Naive thymus-derived CD4-positive, alpha-beta T cell (primary cell): ENCODE measurements at places on chromosomes 4 and X. TPM values are rescaled to one million over a fixed set of nuclear protein-coding genes. Genes with fewer than 3 reads are reported as not detected.

DNA sequence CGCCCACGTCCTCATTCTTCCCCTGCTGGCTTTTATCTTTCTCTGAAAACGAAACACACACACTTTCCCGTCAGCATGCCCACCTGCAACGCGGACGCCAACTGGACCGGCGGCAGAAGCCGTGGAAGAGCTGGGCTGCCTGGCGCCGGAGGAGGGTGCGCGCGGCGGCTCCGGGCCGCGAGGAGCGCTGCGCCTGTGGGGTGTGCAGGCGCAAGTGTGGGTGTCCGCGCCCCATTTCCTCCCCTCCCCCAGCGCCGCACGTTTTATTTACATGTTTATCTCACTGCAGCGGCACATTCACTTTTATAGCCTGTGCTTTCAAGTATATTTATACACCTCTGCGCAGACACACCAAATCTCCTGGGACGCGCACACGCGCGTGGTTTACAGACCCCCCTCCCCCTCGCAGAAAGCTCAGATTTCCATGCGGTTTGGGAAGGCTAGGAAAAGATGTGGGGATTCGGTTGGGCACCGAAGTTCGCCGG, 1.5 kb downstream of the PITX2 start:
- peaks cover 12% of the 10 kb centered on the region for H3K4me1 ChIP-seq
- no peak overlapping the region for H3K4me3 ChIP-seq
- no peak overlapping the region for H3K27ac ChIP-seq
- no peak for DNase-seq
- peaks cover 14% of the 10 kb centered on the region for H3K27me3 ChIP-seq
- no peaks in the 10 kb centered on the region for H3K36me3 ChIP-seq

DNA sequence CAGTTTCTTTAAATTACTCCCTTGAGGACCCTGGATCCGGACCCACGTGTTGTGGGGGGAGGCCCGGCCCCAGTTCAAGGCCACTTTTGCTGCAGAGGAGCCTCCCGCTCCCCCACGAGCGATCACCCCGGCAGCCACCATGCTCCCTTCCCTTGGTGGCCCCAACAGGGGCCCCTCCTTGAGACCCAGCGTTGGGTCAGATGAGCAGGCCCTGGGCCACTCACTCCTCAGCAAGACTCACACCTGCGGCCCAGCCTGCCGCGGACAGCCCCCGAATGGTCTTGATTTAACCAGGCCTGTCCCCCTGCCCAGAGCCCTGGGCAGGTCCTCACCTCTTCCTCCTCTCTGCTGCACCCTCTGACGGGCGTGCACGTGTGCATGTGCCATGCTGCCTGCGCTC, 4.3 kb downstream of the CPLX1 start:
- no peak overlapping the region for H3K27ac ChIP-seq
- no peak for DNase-seq
- H3K36me3 ChIP-seq = no peaks in the 10 kb centered on the region
- H3K4me3 ChIP-seq = no peak overlapping the region
- no peaks in the 10 kb centered on the region for H3K4me1 ChIP-seq

- no peak overlapping the region for H3K27ac ChIP-seq
- H3K36me3 ChIP-seq = no peaks in the 10 kb centered on the region
- H3K27me3 ChIP-seq = no peaks in the 10 kb centered on the region
These were observed 41.6 kb upstream of the UGT2B7 start for GRCh38 chr4:69054578-69055200.

- no peak overlapping the region for H3K27ac ChIP-seq
- DNase-seq = no peak
- H3K4me3 ChIP-seq = no peak overlapping the region
- H3K4me1 ChIP-seq = no peaks in the 10 kb centered on the region
- no peaks in the 10 kb centered on the region for H3K27me3 ChIP-seq
These were observed 721.8 kb downstream of the ADGRL3 start for GRCh38 chr4:61921920-61922319.

GRCh38 chrX:545452-545885, 85.1 kb upstream of the SHOX start:
- H3K27ac ChIP-seq = no peak overlapping the region
- no peaks in the 10 kb centered on the region for H3K36me3 ChIP-seq
- H3K4me3 ChIP-seq = no peak overlapping the region
- H3K27me3 ChIP-seq = no peaks in the 10 kb centered on the region

DNA sequence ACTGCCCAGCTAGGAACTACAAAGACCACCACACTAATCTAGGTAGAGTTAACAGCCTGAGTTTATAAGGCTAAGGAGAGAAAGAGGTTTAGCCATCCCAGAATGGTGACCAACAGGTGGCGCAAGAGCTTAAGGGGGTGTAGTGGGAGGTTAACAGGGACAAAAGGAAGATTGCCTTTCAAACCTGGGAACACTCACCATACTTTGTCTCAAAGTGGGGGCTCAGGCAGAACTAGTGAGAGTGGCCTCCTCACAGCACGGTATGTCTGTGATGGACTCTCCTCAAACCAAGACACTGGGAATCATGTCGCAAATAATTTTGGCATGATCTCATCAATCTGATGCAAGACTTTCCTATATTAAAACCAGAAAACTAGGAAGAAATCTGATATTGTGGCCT, 23.4 kb downstream of the CCNI start:
- DNase-seq = peak; percentile 59
- H3K36me3 ChIP-seq = peaks cover 78% of the 10 kb centered on the region
- no peaks in the 10 kb centered on the region for H3K27me3 ChIP-seq
- no peaks in the 10 kb centered on the region for H3K4me1 ChIP-seq

DNA sequence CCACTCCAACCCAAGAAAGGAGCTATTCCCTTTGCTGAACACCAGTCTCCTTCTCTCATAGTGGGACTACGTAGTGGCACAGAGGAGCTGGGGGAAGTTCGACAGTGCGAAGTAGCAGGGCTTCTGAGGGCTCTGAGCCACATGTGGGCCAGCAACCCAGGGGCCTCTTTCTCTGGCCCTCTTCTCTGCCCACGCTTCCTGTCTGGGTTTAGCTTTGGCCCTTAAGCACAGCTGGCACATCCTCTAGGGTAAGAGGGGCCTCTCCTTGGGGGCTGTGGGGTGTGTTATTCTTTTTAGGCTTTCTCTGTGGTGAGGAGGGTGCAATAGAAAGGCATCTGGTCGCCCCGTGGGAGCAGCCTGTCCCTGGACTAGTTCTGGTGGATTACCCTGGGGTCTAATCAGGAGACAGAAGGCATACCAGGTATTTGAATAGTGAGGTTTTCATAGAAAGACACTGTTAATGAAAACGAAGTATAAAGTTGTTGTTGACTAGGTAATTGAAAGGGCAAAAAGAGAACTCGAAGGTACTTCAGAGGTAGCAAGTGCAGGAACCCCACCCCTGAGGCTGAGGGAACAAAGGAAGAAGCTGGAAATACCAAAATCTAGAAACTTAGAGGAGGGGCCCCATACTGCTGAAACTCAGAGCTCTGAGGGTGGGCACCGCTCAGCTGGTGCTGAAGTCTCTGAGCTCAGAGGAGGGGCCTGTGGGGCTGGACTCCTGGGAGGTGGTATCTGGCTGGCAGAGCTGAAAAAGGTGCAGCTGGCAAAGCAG, 151.9 kb upstream of the RPS6KA3 start:
- peaks cover 24% of the 10 kb centered on the region for H3K4me1 ChIP-seq
- H3K27me3 ChIP-seq = no peaks in the 10 kb centered on the region
- peak; percentile 17 for DNase-seq
- H3K27ac ChIP-seq = peak overlapping the region; percentile 61

- no peaks in the 10 kb centered on the region for H3K27me3 ChIP-seq
- no peak for DNase-seq
- no peaks in the 10 kb centered on the region for H3K4me1 ChIP-seq
- H3K4me3 ChIP-seq = no peak overlapping the region
These were observed 101.1 kb downstream of the PHOX2B start for GRCh38 chr4:41647383-41647782.

PCDH7 gene
- total RNA-seq = not detected

C4orf36 gene
- total RNA-seq = not detected in 2 replicates
